ENCODE measurements at places on chromosomes 13 and 19.

DNA sequence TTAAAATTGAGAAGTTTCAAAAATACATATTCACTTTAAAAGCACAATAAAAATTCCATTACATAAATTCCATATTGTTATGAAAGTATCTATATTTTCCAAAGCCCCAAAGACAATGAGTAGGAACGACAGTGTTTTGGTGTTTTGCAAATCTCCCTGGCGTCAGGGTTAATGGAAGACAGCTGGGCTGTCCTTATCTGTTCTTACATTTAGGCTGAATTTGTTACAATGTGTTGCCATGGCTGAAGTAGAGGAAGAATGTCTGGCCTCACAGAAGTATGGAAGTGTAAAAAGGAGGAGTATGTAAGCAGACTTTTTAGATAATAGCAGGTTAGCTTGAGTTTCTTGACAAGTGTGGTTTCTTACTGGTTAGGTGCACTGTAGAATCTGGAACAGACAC lies 124.4 kb upstream of the SPATA13 start:
- DNase-seq, result no peak

DNA sequence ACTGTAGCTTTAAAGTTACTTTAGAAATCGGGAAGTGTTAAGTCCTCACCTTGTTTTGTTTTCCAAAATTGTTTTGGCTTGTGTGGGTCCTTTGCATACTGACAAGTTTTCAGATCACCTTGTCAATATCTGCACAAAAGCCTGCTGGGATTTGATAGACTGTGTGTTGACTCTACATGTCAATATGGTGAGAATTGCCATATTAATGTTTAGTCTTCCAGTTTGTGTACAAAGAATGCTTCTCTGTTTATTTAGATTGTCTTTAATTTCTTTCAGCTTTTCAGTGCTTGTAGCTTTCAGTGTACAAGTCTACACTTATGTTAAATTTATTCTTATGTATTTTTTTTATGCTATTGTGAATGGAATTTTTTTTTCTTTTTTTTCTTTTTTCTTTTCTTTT lies 50.2 kb downstream of the SIPA1L3 start:
- DNase-seq, result no peak

- DNase-seq, result no peak
These were observed 197.3 kb downstream of the LHFPL6 start for GRCh38 chr13:39405596-39406205.

- DNase-seq, result peak; percentile 81
These were observed 5.8 kb downstream of the FTL start for GRCh38 chr19:48970923-48971395.

DNA sequence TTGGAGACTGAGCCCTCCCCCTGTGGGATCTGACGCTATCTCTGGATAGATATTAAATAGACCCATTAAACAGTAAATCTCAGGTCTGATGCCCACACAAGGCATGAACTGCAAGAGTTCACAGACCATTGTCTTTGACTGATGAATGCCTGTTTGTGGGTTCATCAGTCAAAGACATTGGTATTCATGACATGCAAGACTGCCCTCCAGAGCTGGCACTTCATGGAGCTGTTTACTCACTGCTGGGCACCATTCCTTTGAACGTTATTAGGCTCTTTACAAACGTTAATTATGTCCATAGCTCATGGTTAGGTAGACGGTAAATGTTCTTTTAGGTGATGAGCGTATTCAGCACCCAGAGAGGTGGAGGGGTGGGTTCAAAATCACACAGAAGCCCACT lies 111.8 kb upstream of the PABPC3 start:
- DNase-seq, result no peak

GRCh38 chr19:18274781-18275356 lies 617 bp upstream of the IQCN start:
- DNase-seq, result peak; percentile 55

DNA sequence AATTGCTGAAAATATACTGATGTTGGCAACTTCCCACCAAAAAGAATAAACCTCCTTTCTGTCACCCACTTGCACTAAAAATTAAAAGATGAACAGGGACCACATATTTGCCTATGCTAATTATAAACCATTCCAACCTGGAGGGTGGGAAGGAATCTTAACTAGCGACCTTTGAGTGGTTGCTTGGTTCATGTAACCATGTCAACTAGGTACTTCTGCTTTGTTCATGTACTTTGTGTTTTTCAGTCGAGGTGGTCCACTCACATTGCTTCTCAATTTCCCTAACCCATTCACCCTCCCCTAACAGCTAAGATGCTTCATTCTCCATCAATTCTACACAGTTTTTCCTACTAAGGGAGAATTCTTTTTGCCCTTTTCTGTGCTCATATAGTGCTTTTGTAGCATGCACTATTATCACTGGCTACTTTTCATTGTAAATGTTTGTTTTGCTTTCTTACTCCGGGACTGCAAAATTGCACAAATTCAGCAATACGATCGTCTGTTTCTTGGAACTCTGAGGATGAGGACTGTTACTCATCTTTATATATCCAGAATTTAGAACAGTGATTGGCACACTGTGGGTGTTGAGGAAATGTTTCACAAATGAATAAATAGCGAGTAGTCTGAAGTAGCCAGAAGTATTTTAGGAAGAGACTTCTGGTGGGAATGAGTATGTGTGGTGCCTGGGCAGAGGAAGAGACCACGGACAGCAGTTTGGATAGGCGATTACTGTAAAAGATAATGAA lies 187.5 kb downstream of the GPC6 start:
- no peak for DNase-seq

DNA sequence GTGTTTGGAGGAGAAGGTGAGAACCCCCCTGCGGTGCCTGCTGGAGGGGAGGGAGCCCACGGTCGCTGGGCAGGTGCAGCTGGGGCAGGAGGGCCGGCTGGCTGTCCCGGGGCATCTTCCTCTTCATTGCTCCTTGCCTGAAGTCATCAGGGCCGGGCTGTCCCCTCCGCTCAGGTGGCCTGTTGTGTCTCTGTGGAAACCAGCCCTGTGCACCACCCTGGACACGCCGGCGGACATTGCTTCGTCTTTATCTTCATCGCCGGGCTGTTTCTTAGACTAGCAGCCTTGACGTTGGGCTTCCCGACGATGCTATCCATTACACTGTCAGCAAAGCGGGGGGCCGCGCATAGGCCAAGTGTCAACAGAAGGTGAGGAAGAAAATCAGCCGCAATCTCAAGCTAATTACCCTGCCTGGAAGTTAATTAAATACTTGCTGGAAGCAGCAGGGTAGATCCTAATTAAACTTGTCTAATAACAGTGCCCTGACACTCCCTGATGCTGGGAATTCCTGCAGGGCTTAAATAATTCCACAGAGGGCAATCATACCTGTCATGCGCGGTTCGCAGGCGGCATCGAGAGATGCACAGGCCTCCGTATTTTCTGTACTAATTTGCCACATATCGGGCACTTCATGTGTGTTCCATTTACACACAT lies 111.4 kb upstream of the SOX1 start:
- DNase-seq, result no peak

DNA sequence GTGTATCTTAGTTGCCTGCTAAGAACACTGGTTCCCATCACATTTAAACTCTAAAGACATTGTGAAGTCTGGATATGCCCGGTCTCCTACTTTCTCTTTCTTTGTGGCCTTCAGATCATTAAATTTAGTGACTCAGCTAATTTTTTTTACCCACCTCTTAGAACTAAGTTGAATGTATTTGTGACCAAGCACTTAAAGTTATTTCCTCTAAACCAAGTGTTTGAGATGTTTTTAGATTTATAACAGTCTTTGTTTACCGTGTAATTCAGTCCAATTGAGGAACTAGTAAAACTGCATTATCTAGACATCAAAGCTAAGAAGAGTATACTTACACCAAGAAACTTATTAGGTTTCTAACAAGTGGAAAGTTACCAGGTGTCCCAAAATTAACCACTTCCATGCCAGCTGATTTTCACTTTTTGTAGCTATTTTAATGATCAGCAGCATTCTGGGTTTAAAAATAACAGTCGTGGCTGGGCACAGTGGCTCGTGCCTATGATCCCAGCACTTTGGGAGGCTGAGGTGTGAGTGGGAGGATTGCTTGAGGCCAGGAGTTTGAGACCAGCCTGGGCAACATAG lies 53.1 kb downstream of the ARHGAP35 start:
- peak; percentile 17 for DNase-seq

GRCh38 chr13:113423520-113424163 lies 29.6 kb downstream of the ADPRHL1 start:
- DNase-seq, result no peak

- no peak for DNase-seq
These were observed 524.9 kb downstream of the FGF9 start for GRCh38 chr13:22195726-22196125.

- DNase-seq, result peak; percentile 34
These were observed 60.0 kb upstream of the LRCH1 start for GRCh38 chr13:46492946-46493345.

DNA sequence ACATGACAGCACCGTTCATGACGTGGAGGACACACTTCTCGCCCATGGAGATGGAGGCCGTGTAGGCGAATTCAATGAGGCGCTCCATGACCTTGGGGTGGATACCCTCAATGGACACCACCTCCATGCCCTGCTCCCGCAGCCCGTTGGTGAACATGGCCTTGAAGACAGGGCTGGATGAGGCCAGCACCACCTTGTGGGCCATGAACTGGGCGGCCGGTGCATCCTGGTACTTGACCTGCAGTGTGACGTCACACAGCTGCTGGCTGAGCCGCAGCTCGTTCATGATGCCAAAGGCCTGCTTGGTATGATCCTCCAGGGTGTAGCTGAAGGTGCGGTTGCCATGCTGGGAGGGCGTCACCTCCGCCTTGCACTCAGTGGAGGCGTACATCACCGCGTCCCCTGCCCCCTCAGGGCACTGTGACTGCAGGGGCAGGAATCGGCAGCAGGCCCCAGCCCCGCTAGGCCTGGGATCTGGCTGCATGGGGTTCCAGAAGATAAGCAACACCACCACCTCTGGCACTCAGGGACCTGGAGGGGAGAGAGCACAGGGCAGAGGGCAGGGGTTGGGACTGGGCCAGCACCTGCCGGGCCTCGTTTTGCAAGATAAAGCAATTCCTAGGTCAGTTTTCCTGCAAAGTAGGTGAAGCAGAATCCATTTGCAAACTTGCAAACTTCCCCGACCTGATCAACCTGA lies 3.5 kb downstream of the KEAP1 start:
- DNase-seq, result no peak

DNA sequence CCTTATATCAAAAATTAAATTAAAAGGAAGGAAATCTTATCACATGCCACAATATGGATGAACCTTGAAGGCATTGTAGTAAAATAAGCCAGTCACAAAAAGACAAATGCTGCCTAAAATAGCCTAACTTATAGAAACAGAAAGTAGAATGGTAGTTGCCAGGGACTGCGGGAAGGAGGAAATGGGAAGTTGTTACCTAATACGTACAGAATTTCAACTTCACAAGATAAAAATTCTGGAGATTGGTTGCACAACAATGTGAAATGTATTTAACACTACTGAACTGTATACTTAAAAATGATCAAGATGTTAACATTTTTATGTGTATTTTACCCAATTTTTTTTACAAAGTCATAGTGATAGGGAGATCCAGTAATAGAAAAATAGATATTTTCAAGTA lies 10.2 kb upstream of the N4BP2L2 start:
- no peak for DNase-seq

DNA sequence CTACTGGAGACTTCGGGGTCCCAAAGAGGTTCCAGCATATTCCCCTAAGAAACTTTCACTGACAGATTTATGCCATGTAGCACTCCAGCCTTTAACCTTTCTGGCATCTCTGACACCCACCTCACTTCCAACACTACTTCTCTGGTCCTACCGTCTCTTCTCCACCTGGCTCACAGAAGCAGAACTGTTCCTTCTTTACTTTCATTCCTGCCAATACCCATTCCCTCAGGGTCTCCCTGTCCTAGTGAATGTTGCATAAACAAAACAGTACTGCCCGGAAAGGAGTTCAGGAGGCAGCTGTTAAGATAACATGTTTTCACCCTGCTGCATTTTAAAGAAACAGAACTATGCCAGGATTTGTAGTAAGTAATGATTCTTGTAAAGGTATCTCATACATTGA lies 136.0 kb upstream of the MIR17HG start:
- no peak for DNase-seq

DNA sequence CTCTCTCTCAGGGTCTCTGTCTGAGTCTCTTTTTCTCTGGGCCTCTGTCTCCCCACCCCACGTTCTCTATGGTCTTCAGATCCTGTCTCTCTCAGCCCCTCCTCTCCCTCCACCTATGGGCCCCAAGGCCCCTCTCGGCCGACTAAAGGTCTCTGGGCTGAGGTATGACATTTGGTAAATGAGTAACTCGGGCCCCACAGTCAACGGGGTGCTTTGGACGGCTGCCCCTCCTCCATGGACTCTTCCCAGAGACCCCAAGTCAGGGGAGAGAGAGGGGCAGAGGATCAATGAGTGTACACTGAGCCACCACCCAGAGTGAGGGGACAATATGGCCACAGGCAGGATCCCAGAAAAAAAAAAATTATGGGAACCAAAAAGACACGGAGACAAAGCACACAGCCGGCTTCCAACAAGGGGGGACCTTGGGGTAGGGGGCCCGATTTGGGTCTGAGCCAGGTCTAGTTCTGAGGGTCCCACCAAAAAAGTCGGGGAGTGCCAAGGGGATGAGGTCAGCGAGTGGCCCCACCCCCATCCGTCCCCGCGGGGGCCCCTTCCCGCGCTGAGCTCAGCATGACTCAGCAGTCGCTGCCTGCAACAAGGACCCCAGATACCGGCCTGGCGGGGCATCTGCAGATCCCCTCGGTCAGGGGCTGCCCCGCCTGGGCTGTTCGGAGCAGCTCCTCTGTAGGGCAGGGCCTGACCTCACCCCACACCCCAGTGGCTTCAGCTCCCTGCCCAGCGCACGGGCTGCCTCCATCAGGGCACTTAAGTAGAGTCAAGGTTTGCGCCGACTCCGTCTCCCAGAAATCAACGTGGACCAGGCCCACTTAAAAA lies 1.5 kb upstream of the FTL start:
- DNase-seq, result peak; percentile 59

DNA sequence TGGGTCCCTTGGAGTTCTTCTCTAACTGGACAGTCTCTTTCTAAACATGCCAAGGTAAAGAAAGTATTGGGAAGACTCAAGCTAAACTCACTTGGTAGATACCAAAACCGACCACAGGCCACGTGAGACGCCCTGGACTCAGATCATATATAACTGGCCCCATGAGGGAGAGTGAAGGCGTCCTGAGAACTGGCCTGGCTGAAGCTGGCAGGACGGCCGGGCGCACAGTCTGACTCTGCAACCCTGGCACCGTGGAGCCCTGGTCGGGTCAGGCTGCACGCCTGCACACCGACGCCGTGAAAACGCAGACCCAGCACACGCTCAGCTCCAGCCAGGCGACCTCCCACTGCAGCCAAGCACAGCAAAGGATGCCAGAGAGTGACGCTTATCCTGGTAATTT lies 122.5 kb upstream of the SPACA7 start:
- no peak for DNase-seq
